ENCODE measurements at places on chromosomes 13 and 19.

DNA sequence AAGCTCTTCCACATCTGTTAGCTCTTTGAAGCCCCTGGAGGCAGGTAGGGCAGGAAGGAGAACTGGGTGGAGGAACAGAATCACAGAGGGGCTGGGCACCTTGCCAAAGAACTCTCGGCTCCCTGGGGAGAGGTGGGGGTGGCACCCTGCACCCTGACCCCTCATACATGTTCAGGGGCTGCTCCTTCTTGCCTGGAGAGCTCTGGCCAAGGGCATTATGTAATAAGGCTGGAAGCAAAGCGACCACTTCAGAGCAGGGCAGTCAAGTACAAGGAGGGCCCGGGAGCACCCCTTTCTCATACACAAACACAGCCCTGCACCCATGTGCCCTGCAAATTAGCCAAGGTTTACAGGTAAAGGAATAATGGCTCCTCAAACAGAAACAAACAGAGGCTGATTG, 351.9 kb upstream of the TSHZ3 start:
- DNase-seq: no peak

GRCh38 chr13:43470610-43471009, 316.2 kb downstream of the ENOX1 start:
- DNase-seq: no peak

DNA sequence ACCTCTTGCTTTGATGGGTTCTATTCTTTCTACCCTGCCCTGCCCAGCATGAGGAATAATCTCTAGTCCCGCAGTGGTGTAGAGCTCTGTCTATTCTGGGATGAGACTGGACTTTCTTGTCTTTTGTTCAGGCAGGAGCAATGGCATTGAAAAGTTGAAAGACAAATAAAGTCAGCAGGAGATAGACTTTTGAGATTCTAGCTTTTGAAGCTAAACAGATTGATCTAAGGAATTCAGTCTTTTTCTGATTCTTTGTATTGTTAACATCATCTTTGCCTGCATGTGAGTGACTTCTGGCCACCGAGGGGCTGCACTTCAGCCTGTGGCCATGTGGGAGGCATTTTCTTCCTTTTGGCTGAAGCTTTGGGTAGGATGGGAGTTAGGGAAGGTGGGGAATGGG, 132.4 kb downstream of the MRPL57 start:
- no peak for DNase-seq

GRCh38 chr19:49118565-49119410, at the start of gene C19orf73:
Gene C19orf73, minus strand, starts transcription at chr19:49119143. Its CDS starts 121 bp downstream, at chr19:49119022.
- peak; percentile 66 for DNase-seq

- no peak for DNase-seq
Measured at GRCh38 chr19:51124729-51125128, at the start of gene SIGLEC9. Gene SIGLEC9, plus strand, starts transcription at chr19:51124906. Its CDS starts 69 bp downstream, at chr19:51124975.

- no peak for DNase-seq
Measured at GRCh38 chr13:66895320-66895719, 334.8 kb downstream of the PCDH9 start.

GRCh38 chr13:66567899-66568612, 662.1 kb downstream of the PCDH9 start:
- no peak for DNase-seq

DNA sequence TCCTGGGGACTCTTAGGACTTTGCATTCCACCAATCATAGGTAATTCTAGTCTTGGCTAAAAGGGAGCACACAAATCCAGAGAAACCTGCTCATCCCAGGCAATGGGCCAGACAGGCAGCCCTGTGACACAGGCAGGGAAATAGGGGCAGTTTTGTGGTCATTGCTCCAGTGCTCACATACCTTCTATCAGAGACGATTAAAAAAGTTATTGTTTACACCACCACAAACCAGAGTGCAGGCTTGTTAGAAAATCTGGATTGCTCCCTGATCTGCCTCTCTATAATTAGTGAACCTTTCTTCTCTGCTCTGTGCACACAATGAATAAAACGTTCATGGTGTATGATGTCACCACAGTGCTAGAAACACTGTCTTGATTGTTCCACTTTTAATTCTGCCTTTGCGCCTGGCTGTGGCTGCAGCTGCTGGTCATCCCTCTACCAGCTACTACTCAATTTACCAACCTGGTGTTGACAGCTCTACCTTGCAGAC, 121.6 kb upstream of the SPATA13 start:
- no peak for DNase-seq

DNA sequence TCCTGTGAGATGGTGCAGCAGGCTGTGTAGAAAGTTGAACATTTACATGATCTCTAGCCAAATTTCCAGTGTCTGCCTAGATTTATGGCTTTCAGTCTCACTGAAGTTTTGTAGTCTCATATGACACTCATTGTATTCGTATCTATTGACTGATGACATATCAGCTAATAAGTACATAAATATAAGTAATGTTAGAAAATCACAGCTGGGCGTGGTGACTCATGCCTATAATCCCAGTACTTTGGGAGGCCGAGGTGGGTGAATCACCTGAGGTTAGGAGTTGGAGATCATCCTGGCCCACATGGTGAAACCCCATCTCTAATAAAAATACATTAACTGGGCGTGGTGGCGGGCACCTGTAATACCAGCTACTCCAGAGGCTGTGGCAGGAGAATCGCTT, 54.7 kb upstream of the HTR2A start:
- peak; percentile 11 for DNase-seq

- no peak for DNase-seq
Measured at GRCh38 chr19:45660636-45661035, 7.4 kb upstream of the GIPR start.

- DNase-seq: no peak
Measured at GRCh38 chr19:44741258-44741731, 7.2 kb upstream of the BCL3 start.

GRCh38 chr19:19406878-19407632, 1.6 kb downstream of the GATAD2A start:
- DNase-seq: no peak

DNA sequence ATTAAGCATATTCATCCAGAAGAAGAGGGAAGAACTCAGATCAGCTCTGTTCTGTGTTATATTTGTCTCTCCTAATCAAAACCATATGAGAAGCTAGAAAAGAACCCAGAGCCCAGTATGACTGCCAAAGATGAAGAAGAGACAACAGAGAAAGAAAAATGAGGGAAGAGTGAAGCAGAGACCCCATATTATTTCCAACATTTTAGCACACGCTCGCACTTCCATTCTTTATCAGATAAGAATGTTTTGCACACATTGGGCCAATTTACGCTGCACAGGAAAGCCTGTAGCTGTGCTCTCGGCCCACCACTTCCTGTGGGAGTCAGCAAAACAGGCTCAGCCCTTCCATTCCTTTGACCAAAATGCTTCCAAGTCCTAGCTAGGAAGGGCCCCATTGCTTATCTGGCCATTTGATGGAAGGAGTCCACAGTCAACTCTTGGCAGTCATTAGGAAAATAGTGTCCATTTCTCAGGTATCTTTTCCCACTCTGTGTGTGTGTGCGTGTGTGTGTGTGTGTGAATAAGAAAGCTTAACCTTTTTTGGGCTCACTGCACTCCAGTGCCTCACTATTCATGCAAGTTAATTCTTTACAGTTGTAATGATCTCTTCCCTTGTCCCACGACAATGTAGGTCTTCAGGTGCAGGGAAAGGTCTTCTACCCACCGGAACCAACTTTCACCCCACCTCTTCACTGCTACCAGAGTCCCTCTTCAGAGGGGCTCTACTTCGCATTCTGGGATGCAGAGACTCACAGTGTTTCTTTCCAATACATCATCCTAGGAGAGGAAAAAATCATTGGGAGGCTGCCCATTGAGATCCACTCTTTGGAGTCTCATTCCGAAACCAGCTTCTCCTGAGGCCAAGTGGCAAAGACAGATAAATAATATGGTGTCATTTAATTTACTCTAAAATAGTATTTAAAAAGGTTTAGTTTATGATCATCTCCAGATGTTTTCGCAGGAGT, 237.5 kb downstream of the COG6 start:
- no peak for DNase-seq
